ENCODE measurements at places on chromosomes 7 and 10.

GRCh38 chr10:64523065-64523759 lies 1002.0 kb downstream of the REEP3 start:
- DNase-seq = no peak

DNA sequence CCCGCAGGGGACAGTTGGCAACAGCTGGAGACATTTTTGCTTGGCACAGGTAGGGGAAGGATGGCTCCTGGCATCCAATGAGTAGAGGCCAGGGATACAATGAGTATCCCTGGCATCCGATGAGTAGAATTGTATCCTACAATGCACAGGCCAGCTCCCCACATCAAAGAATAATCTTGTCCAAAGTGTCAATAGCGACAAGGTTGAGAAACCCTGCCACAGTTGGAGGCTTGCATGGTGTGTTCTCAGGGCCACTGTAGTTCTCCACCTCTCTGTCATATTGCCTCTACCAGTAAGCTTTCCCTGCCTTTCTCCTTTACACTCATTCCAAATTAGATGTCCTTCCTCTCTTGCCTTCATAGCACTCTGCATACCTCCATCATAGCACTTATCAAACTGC lies 60.7 kb downstream of the ZNF92 start:
- DNase-seq = no peak

DNA sequence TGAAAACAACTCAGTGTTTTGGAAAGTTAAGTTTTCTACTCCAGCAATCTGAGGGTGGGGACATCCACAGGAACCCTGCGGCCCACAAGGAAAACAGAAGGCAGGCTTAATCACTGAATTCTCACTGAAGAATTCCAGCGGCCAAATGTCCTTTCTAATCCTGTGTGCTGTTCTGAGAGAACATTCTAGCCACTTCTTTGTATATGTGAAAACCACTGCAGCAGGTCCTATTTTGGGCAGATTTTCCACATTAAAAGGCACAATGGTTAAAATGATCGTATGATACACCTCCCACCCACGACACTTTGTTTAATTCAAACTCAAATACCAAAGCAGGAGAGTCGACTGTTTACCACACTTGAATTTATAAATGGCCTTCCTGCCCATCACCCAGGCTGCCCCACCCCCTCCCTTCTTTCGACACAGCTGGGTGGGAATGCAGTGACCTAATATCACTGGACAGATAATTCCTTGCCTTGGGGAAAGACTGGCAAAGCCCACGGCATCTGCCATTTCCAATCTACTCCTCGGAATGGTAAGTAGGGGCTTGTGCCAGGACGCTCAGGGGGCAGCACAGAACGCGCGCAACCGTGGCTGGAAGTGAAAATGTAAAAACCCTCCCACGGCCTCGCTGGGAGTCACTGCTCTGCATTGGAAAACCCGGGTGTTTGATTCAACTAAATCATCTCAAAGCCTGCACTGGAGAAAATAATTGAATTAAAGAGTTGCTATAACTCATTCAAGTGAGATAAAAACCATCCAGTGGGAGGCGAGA lies 67.0 kb downstream of the CTBP2 start:
- no peak for DNase-seq

GRCh38 chr7:111910656-111911055 lies 295.5 kb downstream of the DOCK4 start:
- no peak for DNase-seq

- no peak for DNase-seq
Measured at GRCh38 chr7:132738254-132738653, 162.0 kb upstream of the PLXNA4 start.

- no peak for DNase-seq
Measured at GRCh38 chr7:129848436-129848835, 104.3 kb downstream of the UBE2H start.

- no peak for DNase-seq
Measured at GRCh38 chr10:50577681-50578350, 45.9 kb downstream of the SGMS1 start.

GRCh38 chr10:61302124-61302523 lies 151.1 kb downstream of the TMEM26 start:
- DNase-seq = no peak

Measured in glutamatergic neuron (in vitro differentiated cells).